AG04450 (cell line): ENCODE measurements at places on chromosomes 2 and 18.

DNA sequence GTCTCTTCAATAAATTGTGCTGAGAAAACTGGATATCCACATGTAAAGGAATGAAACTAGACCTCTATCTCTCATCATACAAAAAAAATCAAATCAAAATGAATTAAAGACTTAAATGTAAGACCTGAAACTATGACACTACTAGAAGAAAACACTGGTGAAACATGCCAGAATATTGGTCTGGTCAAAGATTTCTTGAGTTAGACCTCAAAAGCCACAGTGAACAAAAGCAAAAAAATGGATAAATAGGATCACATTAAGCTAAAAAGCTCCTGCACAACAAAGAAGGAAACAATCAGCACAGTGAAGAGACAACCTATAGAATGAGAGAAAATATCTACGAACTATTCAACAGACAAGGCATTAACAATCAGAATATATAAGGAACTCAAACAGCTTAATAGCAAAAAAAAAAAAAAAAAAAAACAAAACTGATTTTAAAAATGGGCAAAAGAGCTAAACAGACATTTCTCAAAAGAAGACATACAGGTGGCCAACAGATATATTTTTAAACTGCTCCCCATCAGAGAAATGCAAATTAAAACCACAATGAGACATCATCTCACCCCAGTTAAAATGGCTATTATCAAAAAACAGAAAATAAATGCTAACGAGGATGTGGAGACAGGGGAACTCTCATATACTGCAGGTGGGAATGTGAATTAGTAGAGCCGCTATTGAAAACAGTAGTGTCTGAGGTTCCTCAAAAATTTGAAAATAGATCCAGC lies 66.3 kb downstream of the NCKAP1 start:
- DNase-seq: no peak

DNA sequence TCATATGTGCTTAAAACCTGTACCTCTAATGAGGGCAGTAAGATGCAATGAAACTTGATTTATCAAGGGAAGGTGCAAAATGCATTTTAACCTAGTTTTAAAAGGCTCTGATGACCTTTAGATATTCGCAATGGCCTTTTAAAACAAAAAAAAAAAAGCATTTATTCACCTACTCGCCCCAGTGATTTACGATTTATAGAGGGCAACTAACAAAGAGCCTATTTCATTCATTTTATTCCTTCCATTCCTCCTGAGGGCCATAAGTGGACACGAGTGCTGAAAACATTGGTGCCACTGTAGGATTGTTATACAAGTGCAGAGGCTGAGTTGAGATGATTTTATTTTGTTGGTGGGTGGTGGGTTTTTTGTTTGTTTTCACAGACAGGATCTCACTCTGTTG lies 48.1 kb downstream of the RNF152 start:
- no peak for DNase-seq

DNA sequence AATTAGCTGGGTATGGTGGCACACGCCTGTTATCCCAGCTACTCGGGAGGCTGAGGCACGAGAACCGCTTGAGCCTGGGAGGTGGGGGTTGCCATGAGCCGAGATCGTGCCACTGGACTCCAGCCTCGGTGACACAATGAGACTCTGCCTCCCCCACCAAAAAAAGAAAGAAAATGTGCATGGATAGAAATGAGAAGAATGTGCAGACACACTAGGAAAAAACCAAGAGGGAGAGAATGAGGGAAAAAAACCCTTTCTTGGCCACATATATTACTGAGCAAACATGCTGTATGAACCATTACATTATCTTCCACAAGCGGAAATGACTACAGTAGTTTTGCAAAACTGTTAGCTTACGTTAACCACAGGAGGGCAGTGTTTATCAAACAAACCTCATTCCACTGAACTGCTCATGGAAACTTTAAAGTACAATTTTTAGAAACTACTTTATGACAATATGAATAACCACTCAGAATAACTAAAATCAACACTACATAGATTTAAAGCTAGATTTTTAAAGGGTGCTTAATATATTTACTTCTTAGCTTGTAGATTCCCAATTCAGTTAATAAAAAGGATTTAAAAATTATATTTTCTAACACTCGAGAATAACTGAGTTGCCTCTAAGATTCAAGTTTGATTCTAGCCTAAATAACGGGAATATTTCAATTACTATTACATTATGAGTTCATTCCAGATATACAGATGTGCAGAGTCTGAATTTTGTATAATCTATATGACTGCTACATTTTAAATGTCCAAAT lies 26.4 kb downstream of the ASXL2 start:
- peak; percentile 65 for DNase-seq

DNA sequence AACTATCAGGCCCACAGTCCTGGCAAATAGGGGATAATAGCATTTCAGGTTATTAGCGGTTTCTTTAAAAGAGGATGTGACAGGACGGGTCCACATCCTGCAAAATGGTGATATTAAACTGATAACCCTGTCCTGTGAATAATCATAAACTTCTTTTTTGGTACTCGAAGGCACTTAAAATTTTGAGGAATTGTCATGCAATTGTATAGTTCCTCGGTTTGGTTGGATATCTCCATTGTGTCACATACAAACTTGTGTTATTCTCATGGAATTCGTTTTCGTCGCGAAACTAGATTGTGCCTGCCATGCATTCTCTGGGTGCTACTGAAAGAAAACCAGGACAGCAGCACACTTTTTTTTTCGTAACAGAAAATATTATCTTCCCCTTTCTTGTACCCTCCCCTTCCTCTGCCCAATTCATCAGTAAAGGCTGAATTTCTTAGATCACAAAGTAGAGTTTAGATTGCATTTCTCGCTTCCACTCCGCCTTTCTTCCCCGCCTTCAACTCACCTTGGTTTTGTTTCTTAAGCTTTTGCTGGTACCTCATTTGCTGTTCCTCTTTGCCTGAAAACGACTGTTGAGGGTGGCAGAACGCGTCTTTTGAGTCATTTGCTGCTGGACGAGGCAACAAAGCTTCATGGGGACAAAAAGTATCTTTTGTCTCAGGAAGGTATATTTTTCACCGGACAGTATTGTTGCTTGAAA lies 1.3 kb downstream of the CERS6 start:
- DNase-seq: no peak

DNA sequence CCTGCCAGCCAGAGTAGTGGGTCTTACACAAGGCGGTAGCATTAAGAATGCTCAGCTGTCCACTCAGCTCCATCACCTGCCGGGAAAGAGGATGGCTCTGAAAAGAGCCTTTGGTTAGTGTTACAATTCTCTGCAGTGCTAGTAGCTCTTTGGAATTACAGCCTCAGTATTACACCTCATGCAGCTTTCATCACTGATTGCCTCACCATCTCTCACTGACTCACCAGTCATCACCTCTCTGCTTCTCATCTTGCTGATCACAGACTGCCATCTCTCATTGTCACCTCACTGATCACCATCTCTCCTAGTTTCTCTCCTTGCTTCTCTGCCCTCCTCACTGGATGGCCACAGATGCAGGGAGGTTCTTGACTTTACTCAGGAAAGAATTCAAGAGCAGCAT lies 573.5 kb upstream of the SETBP1 start:
- DNase-seq: no peak

DNA sequence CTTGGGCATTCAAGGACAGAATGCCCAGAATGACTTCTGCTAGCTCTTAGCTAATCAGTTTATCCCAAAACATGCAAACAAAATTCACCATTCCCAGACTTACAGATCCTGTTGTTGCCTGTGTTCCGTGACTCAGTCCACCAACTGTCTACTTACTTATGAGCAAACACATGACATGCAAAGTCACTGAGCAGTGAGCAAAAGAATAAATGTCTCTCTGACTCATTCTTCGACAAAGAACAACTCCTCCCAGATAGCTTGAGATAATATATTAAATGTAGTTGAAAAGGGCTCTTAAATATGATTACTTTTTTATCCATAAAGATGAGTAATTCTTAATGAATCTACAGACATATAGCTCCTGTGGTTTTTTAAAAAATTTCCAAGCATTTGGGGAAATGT lies 9.0 kb upstream of the CREG2 start:
- DNase-seq: peak; percentile 69

DNA sequence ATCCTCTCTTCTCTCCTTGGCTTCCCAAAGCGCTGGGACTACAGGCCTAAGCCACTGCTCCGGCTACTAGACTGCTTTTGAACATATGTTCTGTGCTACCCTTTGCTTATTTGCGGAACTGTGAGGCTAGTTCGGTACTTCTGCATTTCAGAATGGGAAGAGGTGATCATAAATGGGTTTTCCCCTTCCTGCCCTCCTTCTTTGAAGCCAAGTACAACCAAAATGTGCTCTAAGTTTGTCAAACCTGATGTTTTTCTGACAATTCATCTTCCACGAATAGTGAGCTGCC lies 1.7 kb upstream of the ESCO1 start:
- DNase-seq: no peak

- DNase-seq: no peak
Measured at GRCh38 chr2:96153991-96154431, 8.8 kb upstream of the DUSP2 start.

DNA sequence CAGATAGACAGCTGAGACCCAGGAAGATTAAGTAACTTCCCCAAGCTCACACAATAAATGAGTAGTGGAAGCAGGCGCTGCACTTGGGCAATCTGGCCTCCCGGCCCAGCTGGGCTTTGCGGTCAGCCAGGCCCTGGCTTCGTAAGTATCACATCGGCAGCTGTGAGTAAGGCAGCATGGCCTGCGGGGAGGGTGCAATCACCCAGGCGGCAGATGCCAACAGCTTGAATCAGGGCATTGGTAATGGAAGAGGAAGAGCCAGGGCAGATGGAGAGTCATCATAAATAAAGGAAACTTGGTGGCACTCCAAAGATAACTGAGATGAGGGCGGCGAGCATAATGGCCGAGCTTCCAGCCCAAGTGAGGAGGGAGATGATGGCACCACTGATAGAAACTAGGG lies 217.9 kb upstream of the PID1 start:
- DNase-seq: no peak
